Stimulated activated CD8-positive, alpha-beta memory T cell treated with anti-CD3 and anti-CD28 coated beads, Interleukin-4, amount 100 ng/mL, for 48 hours (primary cell): ENCODE measurements at places on chromosomes 1 and 21.

DNA sequence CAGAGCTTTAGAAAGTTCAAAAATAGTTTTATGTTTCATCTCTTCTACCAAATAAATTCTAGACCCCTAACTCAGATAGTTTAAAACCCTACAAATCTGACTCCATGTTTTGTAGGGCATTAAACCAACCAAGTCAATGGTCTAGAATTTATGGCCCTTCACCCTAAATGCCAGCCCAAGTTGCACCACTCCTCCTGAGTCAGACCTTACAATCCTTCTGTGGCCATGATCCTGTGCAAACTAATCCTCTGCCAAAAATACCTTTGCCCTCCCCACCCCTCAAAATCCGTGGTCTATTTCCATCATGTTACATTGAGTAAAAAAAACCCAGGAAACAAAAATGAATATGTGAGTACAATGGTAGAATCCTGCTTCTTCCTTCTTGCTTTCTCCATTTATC, 179.3 kb downstream of the NR5A2 start:
- DNase-seq, result no peak

DNA sequence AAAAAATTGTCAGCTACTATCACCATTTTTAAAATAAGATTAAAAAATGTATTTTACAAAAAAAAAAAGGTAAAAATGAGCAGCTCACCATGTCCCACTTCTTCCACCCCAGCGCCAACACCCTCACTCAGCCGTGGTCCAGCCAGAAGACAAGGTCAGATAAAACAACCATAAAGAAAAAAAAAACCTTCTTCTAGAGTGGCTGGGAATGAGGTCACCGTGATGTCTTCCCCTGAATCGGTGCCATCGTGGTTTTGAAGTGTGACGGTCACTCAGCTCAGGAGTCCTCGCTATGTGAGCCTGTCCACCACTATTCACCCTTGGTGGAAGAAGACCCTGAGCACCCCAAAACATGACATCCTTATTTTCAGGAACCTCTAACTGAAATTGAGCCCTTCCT, 38.1 kb downstream of the B3GALT5 start:
- no peak for DNase-seq

GRCh38 chr1:154423304-154423987, 18.3 kb downstream of the IL6R start:
- peak; percentile 48 for DNase-seq

- no peak for DNase-seq
Observed at GRCh38 chr21:22223385-22223784, 1225.2 kb downstream of the NCAM2 start.

- no peak for DNase-seq
Observed at GRCh38 chr1:214008791-214009422, 21.1 kb downstream of the PROX1 start.

DNA sequence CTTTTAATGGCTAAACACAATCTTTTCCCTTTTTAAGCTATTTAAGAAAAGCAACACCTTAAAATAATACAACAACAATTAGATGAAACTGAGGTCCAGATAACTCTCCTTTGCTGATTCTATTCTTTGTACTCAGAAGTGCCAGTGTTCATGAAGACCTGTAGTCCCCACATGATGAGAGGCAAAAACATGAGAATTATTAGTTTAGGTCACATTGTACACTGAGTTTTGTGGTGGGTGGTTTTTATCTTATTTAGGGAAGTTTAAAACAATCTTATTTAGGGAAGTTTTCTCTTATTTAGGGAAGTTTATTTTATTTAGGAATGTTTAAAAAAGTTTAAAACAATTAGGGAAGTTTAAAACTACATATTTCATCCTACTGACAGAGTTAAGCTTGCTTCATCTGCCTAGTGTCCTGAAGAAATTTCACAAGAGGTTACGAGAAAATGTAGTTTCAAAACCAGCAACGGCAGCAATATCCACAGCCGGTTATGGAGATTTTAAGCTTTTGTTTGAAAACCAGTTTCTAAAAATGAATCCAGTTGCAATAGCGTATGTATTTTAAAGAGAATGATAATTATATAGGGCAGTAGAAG, 7.8 kb upstream of the OR14I1 start:
- no peak for DNase-seq

DNA sequence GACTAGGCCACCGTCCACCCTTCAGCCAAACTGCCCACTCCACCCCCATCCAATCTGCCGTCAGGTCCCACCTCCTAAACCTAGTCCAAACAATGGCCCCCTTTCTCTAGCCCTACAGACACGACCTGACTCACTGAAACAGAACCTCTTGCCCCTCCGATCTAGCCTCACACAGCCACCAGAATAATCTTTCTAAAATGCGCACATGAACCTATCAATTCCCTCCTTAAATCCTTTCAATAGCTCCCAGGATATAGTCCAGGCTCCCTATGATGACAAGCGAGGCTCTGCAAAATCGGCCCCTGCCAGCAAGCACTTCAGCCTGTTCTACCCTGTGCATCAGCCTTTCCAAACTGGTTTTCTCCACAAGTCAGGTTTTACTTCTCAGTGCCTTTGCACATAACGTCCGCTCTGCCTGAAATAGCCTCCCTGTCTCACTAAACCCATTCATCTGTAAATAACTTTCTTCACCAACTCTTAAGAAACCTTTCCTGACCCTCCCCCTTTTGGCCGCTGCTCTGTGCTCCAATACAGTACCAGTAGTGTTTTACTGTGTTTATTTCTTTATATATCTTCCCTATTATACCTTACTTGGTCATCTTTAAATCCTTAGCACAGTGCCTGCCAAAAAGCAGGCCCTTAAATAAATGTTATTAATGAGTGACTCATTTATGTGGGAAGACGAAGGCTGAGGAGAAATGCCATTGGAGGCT, 9.0 kb upstream of the CDC20 start:
- DNase-seq, result no peak

DNA sequence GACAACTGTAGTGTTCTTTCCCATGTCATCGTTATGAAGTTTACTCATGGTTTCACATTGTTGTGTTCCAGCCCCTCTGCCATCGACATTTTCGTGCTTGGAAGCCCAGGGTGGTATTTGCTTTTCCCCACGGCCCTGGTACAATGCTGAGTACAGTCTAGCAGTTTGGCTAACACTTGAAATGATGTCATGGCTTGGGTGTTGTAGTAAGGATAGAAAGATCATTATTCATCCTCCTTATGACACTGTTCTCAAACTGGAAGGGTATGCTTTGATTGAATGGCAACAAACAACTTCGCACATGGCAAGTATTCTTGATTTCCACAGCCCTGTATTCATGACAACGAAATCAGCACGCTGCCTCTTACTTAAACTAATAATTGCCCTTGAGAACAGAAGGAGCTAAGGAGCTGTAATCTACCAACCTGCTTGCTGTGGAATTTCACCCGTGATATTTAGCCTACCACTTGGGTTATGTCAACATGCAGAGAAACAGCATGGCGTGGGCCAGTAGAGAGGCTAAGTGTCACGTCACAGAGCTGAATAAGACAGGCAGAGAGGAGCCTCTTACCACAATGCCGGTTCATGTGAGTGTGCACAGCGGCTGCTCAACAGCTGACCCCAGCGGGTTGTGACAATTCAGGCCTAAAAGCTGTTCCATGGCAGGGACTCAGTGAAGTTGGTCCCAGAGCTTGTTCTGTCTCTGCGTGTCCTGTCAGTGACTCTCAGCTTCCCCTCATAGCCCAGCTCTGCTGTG, 73.9 kb downstream of the KCNJ6 start:
- no peak for DNase-seq

DNA sequence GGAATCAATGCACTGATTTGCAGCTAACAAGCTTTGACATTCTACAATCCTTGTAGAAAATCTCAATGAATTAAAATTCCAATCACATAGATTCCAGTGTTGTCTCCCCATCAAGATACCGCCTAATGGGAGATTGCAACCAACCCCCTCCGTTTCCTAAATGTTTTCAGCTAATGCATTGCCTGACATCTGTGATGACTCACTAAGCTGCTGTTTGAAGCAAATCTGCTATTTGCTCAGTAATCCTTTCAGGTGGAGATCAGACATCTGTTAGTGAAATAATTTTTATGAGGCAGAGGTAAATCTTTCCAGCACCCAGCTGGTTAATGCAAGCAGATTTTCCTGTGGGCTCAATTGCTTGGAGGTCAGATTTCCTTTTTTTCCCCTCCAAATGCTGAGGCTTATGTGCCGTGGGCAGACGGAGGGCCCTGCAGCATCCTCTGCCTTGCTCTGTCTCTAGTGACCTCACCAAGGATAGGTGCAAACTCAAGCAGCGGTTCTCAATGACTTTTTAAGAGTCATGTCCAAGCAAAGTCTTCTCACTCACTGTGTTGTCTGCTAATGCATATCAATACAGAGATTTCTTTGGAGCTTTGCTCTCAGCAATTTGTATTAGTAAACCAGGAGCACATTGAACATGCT, 91.1 kb upstream of the RAB3GAP2 start:
- no peak for DNase-seq
